ENCODE measurements at places on chromosomes 1 and 21.

DNA sequence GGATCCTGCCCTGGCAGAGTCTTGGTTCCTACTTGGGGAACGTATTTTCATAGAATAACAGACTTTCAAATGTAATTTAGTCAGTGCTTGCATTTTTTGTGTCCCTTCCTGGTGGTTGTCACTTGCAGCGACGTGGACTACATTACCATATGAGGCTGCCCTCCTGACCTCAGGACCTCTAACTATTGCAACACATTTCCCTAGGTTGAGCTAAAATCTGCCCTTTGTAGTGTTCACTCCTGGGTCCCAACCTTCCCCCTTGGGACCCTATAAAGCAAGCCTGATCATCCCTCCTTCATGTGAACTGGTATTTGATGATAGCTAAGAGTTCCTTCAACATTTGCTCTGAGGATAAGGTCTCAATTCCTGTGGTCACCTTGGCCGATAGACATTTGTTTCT lies 95.6 kb upstream of the CACNA1E start:
- no peak for DNase-seq

DNA sequence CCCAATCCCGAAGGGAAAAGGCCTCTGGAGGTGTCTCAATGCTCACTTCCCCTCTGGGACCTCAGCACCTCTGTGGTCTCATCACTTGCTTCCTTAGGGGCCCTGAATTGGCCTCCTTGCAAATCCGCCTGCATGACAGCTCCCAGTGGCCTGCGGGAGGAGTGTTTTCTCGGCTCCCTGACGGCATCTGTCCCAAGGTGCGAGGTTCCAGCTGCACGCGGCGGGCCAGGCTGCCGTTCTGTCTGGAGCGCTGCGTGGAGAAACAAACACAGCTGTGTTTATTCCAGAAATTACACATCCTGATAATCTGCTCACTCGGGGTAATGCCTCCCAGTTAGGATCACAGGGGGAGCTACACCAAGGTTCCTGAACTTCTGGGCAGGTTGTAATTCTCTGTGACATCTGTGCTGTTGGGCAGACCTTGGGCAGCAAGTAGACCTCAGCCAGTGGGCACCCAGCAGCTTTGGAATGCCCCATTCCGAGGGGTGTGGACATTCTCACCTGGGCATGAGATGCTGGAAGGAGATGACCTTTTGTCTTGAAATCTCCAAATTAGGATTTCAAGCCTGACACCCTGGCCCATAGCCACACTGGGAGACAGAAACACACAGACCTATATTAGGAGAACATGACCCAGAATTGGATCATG lies 18.2 kb downstream of the EPHB2 start:
- DNase-seq = no peak

- DNase-seq = peak; percentile 32
These were observed 43.1 kb downstream of the ATP2B4 start for GRCh38 chr1:203669739-203670138.

- DNase-seq = no peak
These were observed 110.6 kb upstream of the ADAMTS5 start for GRCh38 chr21:27077501-27077900.

GRCh38 chr1:70008660-70009059 lies 196.7 kb downstream of the LRRC40 start:
- DNase-seq = no peak

- no peak for DNase-seq
These were observed 24.5 kb upstream of the PALMD start for GRCh38 chr1:99621340-99621901.

GRCh38 chr1:211695135-211695816 lies 19.9 kb upstream of the NEK2 start:
- no peak for DNase-seq

- DNase-seq = no peak
These were observed 30.6 kb downstream of the ATP1A1 start for GRCh38 chr1:116403496-116404136.

DNA sequence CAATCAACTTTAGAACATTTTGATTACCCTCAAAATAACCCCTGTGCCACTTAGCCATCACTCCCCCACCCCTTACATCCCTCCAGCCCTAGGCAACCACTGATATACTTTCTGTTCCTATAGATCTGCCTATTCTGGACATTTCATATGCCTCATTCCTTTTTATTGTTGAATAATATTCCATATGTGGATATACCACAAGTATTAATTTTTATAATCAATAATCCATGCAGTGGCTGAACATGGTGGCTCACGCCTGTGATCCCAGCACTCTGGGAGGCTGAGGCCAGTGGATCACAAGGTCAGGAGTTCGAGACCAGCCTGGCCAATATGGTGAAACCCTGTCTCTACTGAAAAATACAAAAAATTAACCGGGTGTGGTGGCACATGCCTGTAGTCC lies 20.1 kb upstream of the MED18 start:
- no peak for DNase-seq

GRCh38 chr1:93614986-93615581 lies 66.6 kb downstream of the BCAR3 start:
- DNase-seq = no peak

DNA sequence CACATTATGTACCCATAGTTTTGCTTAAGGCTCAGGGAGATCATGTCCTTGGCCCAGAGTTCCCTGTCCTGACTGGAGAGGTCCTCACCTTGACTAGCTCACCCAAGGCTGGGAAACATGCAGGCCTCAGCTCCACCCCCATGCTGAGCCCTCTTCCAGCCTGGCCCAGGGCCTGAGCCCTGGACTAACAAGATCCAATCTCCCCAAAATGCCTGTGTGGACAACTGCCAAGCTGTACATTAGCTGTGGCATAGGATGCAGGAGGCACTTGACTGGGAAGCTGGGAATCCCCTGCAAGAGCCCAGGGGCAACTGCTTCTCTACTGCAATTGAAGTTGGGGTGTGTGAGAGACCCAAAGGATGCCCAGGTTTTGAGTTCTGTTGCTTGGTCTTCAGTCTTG lies 2.1 kb downstream of the LINGO4 start:
- no peak for DNase-seq

DNA sequence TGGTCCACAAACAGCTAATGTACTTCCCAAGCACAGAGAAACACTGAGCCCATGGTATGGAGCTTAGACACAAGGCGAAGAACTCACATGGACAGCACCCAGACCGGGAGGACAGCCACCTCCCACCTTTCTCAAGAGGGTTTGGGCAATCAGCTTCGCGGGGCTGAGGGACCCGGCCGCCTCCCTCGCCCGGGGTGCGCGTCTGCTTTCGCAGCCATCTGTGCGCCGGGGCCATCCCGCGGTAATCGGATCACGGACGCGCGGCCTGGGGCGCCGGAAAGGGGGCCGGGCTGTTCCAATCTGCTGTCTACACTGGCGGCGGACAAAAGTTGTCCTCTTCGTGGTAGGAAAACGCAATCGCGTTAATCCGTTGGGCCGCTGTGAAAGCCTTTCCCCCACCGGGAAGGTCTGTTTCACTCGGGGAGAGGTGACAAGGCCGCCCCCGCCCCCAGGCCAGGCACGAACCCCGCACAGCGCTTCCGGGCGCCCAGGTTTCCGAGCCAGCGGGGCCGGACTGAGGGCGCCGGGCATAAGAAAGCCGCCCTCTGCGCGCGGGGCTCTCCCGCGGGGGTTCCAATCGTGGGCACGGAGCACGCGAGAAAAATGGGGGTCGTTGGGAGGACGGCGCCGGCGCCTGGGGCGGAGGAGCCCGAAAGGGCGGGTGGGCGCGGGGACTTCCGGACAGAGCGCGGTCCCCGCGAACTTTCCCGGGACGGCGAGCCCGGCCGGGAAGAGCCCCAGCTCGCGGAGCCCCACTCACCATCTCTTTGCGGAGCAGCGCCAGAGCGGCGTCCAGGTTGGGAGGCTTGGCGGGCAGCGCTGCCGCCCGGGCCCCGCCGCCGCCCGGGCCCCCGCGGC lies 664 bp downstream of the FAM89A start:
- DNase-seq = peak; percentile 74

DNA sequence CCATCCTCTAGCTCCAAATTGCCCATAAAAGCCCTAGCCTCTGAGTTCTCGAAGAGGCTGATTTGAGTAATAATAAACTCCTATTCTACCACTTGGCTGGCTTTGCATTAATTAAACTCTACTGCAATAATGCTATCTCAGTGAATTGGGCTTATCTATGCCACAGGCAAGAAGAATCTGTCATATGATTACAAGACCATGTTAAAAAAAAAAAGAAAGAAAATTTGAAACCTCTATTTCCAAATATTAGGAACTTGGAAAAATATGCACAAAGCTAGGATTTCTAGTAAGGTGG lies 27.6 kb upstream of the SGIP1 start:
- no peak for DNase-seq

GRCh38 chr1:182380199-182380598 lies 11.4 kb downstream of the GLUL start:
- DNase-seq = no peak

DNA sequence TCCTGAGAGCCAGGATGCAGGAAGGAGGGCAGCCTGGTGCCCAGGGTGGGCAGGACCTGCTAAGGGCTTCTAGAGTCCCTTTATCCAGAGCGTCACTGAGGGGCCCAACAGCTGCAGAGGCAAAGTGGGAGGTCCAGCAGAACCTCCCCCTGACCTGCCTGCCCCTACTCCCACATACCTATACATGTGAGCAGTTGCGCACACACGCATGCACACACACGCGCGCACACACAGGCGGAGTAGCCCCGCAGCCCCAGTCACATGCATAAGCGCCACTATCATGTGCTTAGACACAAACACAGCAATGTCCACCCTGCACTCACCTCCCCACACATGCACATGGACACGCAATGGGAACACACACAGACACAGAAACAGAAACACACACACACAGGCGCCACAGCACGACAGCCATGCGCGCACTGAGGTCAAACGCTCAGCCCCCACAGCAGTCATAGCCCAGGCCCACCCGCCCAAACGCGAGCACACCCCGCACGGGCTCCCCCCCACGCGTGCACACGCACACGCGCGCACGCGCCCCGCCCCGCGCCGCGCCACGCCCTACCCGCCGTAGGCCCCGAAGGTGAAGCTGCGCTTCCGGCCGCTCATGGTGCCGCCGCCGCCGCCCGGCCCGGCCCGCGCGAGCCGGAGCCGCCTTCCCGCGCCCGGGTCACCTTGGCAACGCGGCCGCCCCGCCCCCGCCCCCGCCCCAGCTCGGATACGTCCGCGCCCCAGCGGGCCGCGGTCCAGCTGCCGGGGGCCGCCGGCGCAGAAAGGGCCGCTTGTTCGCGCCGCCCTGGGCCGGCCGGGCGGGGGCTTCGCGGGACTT lies 17.7 kb downstream of the RAP1GAP start:
- peak; percentile 64 for DNase-seq

DNA sequence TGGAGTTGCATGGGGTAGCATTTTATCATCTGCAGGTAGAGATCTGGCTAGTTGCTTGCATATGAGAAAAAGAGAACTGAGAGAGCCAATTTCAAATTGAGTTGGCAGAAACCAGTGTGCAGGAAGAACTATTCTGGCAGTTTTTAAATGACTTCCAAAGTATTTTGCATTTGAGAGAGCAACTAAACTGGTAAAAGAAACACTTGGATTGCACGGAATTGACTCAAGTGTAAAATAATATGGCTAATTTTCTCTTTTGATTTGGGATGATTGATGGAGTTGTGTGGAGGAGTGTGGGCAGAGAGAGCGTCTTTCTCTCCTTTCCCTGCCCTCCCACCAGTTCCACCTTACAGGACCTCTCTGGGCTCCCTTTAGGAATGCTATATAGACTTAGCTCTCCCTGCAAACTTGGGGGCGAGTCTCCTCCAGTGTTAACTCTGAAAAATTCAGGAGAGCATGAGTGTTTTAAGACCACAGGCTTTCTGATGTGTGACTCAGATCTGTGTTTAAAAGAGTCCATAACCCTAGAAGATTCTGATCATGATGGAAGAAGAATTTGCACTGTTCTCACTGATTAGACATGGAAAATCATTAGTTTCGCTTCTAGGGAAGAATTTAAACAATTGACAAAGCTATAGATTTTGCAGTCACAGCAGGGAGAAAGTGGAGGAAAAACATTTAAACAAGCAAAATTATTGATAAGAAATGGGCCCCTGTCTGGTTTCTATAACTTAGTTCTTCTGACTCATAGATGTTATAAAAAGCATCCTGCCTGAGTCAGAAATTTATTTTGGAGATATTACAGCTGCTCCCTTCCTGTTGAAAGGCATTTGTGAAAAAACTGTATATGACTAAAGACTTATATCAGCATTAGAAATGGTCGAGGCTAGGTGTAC lies 24.9 kb upstream of the CTBS start:
- peak; percentile 37 for DNase-seq

DNA sequence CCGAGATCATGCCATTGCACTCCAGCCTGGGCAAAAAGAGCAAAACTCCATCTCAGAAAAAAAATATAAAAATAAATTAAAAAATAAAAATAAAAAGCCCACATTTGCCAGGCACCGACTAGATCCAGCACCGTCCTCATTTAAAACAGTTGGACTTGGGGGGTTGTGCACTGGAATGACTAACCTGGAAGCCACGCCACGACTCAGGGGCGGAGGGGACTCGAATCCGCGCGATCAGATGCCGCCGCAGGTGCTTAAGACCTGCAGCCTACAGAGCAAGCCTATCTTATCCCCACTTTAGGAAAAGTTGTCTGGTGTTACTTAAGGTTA lies 38.5 kb downstream of the ZBTB8OS start:
- DNase-seq = no peak

DNA sequence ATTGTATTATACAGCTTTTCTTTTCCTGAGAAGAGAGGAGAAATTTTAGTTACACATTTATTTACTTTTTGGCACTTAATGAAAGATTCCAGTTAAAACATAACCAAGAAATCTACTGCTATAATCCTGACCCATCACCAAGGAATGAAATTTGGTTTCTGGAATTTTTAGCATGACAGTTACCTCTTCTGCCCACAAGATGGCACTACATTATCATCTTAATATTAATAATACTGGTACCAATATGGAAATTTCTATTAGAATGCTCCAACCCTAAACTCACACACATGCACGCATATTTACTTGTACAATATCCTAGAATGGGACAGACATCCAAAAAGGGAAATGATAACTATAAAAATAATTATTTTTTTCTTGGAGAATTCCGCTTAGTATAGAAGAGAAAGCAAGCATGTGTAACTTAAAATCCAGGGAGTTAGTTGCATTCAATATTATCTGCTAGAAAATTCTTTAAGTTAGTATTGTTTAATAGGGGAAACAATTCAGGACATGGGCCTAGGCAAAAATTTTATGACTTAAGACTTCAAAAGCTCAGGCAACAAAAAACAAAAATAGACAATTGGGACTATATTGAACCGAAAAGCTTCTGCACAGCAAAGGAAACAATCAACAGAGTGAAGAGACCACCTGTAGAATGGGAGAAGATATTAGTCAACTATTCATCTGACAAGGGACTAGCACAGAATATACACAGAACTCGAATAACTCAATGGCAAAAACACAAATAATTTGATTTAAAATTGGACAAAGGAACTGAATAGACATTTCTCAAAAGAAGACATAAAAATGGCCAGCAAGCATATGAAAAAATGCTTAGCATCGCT lies 37.4 kb downstream of the MAP3K21 start:
- DNase-seq = peak; percentile 12

Measured in AG08396 (cell line).